ENCODE measurements at places on chromosomes 1 and 21.
A peak's percentile ranks its signal among the peaks of the same experiment; 100 is the strongest.

DNA sequence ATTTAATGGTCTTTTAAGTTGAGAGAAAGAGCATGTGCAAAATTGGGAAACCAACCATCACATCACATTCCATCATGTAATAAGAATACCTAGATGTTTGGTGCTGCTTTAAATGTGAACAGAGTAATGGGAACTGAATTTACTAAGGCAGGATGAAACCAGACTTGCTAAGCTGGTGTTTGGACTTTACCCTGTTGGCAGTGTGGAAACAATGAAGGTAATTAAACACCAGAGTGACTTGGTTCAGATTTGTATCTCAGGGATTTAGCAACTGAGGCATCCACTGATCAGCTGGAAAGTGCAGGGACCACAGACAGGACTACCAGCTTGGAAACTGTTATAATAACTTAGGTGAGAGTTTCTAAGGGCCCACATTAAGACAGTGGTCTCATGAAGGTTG lies 263.4 kb downstream of the OLFM3 start:
- no peak for DNase-seq

DNA sequence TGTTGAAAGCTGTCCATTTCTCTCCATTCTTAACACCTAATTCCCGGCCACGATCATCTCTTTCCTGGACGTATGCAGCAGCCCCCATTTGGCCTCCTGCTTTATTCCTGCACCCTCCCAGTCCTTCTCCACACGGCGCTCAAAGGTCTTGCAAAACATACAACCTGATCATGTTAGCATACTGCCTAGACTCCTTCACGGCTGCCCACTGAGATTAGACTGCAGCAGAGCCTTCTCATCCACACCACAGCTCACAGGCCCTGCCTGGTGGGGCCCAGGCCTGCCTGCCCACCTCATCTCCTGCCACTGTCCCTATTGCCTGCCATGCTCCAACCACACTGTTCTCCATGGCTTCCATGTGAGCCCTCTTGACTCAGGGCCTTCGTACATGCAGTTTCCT lies 2.7 kb downstream of the GOLT1A start:
- no peak for DNase-seq

- no peak for DNase-seq
Observed at GRCh38 chr1:176609556-176610408, 146.8 kb downstream of the PAPPA2 start.

GRCh38 chr21:27462726-27463125 lies 495.8 kb upstream of the ADAMTS5 start:
- no peak for DNase-seq

DNA sequence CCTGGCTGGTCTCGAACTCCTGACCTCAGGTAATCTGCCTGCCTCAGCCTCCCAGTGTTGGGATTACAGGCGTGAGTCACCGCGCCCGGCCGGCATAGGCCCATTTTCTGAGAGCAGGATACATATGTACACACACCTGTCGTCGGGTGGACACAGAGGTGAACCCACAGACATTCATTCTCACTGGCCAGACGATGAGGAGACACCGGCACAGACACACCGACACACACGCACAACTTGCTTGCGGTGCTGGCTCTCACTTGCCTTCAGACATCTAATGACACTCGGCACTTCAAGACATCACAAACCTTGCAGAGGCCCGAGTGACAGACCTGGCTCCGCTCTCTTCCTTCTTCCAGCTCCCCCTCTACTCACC lies 579 bp downstream of the PTCH2 start:
- no peak for DNase-seq

- DNase-seq, result no peak
Observed at GRCh38 chr1:67393240-67393639, 37.0 kb downstream of the SERBP1 start.

- DNase-seq, result no peak
Observed at GRCh38 chr21:32278103-32278502, 746 bp downstream of the MIS18A start.

DNA sequence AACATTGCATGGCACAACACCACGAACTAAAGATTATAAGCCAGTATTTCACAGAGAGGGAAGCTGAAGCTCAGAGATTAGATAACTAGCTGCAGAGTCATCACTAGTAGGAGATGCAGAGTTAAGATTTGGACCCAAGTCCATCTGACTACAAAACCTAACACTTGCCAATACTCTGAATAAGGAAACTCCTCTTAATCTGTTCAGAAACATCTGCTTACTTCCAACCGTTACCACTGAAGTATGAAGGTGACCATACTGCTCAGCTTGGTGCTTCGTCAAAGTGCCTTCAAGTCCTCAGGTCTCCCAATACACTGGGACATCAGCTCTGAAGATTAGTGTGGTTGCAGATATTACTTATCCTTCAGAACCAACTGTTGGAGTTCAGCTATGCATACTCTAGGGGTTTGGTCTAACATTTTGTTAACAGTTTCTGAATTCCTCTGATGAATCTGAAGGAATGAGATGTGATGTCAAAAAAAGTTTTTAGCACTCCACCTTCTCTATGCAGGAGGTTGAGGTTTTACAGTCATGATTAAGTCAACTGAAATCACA lies 179.6 kb downstream of the TPR start:
- no peak for DNase-seq

DNA sequence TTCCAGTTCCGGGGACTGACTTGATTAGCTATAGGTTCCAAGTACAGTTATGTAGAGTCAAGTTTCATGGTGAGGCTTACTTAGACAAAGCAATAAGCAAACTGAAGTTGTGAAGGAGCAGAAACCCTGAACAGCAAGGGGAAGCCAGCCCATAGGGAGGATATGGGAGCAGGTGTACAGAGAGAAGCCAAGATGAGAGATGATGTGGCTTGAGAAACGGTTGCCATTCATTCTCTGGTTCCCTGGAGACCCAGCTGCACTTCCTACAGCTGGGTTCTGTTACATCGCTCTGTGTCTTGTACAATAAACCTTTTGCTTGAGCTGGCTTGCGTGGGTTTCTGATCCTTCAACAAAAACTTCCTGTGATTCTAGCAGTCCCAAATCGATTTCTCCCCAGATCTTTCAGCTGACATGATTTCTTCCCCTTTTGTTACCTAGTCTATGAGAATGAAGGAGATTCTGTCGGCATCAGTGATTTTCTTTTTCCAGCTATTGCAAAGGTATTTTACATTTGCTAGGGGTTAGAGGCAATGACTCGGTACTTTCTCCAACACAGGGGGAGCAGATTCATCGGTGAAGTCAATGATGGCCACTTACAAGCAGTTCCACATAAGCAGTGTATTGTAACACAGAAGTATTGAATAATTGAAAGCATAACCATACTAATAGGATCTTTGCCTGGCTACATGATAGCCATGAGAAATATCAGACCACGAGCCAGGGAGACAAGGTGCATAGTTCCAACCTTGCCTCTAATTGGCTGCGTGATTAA lies 67.3 kb downstream of the URB2 start:
- DNase-seq, result no peak

DNA sequence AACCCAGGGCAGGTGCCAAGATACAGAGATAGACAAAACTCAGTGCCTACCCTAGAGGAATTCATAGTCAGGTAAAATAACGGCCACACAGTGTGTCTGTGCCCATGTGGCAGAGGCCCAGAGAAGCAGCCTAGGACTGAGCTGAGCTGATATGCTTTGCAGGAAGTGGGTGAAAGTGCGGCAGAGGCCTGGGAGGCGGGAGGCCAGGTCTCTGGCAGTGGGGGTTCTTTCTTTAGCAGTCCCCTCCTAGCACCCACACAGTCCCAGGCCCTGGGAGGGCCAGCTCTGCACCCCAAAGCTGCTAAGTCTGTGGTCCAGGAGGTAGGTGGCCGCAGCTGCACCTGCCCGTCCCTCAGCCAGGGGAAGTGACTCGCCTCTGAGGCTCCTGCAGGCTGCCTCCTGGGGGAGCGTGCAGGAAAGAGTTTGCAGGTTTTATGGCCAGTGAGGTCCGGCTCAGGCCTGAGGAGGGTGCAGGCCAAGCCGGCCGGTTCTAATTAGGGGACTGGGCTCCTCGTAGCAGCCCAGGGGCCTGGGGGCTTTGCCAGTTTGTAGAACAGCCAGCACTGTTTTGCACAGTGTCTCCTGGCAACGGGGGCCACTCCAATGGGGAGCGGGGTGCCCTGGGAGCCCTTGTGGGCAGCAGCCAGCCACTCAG lies 107.9 kb downstream of the SPSB1 start:
- DNase-seq, result no peak

DNA sequence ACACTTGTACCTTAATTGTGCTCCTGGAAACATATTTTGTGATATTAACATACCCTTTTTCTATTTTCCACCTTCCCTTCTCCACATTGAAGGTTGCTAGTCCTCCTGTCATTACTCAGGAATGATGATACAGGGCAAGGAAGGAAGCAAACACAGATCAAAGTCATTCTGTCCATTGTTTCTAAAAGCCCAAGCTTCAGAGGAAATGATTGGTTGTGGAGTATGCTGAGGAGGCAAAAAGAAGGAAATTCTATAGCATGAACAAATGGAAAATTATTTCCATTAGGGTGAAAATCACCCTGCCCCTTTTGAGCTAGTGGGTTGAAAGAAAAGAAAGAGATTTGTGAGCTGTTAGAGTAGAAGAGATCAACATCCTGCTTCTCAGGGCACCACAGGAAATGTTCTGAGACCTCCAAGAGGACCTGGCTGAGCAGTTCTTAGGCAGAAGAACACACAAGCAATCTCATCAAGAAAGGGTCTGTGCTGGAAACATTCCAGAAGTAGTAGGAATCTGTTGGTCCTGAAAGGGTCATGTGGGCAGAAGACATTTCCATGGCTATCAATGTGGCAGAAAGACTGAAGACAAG lies 29.0 kb upstream of the PRRX1 start:
- DNase-seq, result no peak

- peak; percentile 30 for DNase-seq
Observed at GRCh38 chr1:41496080-41497055, 11.9 kb upstream of the EDN2 start.

DNA sequence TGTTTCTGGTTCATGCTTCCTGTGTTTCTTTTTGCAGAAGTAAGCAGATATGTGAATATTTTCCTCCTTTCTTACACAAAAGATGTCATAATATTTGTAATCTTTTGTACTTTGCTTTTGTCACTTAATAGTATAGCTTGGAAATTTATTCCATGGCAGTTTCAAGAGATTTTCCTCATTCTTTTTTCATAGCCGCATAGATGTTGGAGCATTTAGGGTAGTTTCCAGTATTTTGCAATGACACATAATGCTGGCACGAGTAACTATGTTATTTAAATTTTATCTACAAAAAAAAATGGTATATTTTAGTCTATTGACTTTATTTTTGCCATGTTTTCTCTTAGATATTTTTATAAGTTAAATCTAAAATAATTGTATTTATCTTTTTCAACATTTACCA lies 40.7 kb downstream of the AGO3 start:
- DNase-seq, result no peak

DNA sequence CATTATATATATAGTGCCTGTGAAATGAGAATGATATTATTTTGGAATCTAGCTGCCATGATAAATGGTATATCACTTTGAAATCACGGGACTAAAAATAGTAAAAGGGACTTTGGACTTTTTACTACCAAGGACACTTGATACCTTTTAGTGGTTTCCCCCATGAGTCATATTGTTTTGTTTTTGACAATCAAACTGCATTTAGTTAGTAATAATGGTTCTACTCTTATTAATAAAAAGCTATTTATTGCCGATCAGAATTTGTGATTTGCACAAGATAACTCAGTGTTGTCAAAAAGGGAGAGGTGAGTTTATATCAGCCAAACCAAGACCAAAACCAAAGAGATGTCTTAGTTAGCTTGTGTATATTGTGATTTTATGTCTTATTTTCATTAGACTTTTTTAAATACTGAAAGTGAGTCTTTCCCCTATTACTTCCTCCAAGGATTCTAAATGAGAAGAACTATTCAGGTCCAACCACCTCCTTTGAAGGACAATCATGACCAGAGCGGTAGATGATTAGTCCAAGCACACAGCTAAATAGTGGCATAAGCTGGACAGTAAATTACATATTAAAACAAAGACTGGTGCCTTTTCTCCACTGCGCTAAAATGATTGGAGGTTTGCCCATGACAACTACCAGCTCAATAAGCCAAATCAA lies 281.7 kb upstream of the ESRRG start:
- DNase-seq, result no peak

- no peak for DNase-seq
Observed at GRCh38 chr1:48028218-48029069, 31.3 kb upstream of the TRABD2B start.

DNA sequence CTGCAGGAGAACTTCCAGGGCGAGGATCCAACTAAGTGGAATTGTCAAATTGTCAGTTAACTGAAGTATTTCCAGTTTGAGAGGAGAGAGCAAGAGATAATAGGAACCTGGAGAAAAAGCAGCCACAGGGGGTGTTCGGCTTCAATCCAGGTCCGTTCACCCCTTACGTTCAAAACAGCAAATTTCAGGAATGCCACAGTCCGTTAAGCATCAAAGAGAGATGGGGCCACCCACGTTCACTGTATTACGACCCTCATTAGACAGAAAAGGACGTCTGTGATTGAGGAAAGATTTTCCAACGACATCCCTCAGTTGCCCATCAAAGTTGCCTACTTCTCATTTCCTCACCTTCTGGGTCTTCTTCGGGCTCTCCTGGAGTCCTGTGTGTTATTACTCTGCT lies 422.5 kb upstream of the VAMP3 start:
- no peak for DNase-seq

DNA sequence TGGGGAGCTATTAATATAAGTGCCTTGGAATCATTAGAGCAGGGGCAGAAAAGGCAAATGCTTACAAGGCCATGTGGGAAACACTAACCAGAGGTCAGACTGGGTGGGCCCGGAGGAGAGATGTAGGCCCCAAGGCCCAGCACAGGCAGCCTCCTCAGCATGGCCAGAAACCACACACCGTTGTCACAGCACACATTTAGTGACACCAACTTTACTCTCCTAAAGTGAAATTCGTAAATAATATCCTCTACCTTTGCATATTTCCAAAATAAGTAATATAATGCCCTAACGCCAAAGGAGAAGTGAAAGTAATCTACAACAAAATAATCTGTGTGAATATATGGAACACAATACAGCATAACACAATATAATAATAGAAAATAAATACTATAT lies 62.6 kb downstream of the KIF21B start:
- DNase-seq, result no peak

DNA sequence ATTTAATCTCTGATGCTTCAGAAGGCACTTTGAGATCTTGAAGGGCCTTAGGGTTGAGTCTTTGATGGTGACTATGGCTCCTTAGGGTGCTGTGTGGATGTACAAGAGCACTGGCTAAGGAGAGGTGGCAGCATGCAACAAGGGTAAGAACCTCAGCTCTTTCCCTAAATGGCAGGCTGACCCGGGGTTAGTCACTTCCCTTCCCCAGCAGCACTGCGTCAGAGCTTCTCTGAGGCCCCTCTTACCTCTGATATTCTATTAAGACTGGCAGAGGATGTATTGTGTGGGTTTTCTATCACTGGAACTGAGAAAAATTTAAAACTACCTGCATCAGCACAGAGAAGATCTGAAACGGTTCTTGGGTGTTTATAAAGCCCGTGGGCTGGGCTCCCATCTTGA lies 11.8 kb downstream of the C1orf116 start:
- DNase-seq, result peak; percentile 30

GRCh38 chr1:223733898-223734852 lies 21.8 kb downstream of the CAPN2 start:
- DNase-seq, result no peak

GRCh38 chr1:7290971-7291970 lies 479.8 kb upstream of the VAMP3 start:
- no peak for DNase-seq
